GOT3 (cell line): ENCODE measurements at places on chromosomes 6 and 20.

GRCh38 chr6:136166815-136167214 lies 83.3 kb downstream of the MTFR2 start:
- no peak for DNase-seq

- DNase-seq, result no peak
Measured at GRCh38 chr6:108465098-108465495, 95.6 kb upstream of the FOXO3 start.

DNA sequence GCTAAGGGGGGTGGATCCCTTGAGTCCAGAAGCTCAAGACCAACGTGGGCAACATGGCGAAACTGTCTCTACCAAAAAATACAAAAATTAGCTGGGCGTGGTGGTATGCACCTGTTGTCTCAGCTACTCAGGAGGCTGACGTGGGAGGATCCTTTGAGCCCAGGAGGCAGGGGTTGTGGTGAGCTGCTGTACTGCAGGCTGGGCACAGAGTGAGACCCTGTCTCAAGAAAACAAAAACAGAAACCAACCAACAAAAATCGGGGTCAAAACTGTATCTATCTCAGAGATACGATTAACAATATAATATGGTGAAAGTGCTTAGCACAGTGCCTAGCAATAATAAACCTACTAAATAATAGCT lies 20.7 kb upstream of the BCAS1 start:
- no peak for DNase-seq

DNA sequence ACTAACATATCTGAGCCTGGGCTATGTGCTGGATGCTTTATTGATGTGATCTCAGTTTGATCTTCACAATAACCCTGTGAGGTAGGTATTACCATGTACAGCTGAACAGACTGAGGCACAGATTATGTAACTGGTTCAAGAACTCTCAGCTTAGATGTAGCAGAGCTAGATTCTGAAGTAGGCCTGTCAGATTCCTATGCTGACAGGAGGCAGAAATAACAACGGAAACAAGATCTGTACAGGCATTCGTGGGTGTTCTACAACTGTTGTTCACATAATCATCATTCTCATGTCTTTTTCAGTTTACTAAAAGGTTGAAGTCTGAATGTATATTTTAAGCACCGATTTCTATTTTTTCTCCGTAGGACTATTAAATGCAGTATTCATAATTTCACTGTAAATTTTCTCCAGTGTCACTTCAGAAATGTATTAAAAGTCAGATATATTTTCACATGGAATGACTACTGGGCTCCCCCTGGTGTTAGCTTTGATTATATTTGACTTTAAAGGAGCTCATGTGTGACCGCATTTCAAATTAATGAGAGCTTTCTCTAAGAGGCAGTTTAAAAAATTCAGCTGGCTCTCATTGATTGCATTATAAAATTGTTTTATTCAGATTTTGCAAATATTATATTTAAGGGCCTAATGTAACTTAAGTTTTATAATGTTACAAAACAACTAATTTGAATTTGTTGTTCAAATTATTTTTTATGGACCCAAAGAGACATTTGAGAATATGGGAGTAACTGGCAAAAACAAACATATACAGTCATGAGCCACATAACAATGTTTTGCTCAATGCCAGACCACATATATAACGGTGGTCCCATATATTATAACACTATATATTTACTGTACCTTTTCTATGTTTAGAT lies 36.4 kb upstream of the SLC17A4 start:
- DNase-seq, result no peak

GRCh38 chr6:64383277-64383676 lies 747.7 kb downstream of the PHF3 start:
- DNase-seq, result no peak

- DNase-seq, result no peak
Measured at GRCh38 chr20:24328901-24329300, 140.5 kb upstream of the SYNDIG1 start.

DNA sequence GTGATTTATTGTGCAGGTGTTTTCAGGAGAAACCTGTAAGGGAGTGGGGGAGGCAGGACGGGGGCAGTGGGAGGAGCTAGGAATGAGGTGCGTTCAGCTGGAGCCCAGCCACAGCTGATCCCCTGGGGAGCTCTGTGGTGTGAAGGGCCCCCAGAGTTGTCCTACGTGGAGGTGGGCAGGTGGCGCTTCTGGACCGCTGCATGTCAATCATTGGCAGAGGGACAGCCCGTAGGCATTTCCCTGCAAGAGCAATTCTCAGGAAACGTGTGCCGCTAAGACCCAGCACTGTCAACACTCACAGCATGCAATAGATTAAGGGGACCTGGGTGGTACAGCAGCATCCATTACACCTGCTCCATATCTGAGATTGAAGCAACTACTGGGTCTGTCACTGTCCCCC lies 88.0 kb downstream of the PRND start:
- no peak for DNase-seq
